ENCODE measurements at places on chromosomes 7 and 10.

- no peak for DNase-seq
Observed at GRCh38 chr10:1552881-1553670, 184.2 kb downstream of the ADARB2 start.

DNA sequence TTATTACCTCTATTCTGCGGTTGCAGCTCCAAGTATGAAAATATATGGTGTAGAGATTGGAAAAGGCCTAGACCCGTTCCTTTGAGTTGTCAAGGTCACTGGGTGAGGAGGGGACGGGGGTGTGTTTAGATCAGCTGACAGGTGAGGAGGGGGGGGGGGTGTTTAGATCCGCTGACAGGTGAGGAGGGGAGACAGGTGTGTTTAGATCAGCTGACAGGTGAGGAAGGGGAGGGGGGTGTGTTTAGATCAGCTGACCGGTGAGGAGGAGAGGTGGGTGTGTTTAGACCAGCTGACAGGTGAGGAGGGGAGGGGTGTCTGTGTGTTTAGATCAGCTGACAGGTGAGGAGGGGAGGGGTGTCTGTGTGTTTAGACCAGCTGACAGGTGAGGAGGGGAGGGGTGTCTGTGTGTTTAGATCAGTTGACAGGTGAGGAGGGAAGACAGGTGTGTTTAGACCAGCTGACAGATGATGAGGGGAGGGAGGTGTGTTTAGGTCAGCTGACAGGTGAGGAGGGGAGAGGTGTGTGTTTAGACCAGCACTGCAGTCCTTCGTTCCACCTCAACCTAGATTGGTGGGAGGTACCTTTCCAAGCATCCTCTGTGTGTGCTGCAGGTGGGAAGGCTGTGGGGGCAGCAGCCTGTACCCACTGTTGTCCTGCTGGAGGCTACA, 655.0 kb upstream of the ADARB2 start:
- no peak for DNase-seq

DNA sequence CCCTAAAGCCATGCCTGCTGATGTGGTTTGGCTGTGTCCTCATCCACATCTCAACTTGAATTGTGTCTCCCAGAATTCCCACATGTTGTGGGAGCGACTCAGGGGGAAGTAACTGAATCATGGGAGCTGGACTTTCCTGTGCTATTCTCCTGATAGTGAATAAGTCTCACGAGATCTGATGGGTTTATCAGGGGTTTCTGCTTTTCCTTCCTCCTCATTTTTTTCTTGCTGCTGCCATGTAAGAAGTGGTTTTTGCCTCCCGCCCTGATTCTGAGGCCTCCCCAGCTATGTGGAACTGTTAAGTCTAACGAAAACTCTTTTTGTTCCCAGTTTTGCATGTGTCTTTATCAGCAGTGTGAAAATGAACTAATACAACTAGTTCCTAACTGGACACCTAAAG, 11.8 kb downstream of the MACROH2A2 start:
- no peak for DNase-seq

DNA sequence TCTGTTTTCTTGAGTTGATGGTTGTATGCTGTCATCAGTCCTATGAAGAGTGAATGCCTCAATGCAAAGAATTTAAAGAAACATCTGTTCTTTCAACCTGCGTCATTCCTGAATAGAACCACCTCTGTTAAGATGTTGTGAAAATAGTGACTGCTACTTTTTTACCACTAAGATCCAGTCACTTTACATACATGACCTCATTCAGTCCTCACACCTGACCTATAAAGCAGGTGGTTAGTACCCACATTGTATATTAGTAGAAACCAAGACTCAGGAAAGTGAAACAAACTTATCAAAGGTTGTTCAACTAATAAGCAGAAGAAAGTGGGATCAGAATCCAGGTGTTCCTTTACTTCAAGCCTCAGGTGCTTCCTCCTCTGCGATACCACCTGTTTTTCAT, 64.8 kb downstream of the ITGB8 start:
- no peak for DNase-seq

DNA sequence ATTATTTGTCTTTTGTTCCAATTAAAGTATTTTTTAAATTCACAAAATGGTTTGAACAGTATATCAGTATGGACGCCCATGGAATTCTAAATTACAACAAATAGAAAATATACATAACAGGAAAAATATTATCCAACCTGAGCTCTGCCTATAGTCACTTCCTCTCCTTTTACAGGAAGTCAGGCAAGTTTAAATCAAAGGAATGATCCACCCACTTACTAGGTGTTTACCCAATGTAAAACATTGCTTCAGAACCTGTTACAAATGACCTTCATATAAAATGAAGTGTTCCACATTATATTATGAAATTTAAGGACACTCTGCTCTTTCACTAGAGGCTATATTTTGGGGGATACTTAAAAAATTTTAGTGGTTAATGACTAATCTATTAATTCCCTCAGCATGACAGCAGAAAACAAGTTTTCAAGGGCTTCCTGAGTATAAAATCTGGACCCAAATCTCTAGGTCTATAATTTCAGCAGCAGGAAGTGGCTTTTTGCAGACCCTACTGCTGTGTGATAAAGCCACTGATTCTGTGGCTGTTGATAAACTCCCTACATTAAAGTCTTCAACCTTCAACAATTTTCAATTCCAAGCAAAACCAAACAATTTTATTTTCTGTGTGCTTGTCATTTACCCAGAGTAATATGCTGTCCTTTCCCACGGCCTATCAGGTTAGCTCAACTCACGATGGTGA, 722.6 kb downstream of the GATA3 start:
- no peak for DNase-seq

- no peak for DNase-seq
Observed at GRCh38 chr10:47031901-47032465, 120.8 kb downstream of the PTPN20 start.

GRCh38 chr10:48233559-48234005, 40.9 kb downstream of the FRMPD2 start:
- DNase-seq, result no peak

DNA sequence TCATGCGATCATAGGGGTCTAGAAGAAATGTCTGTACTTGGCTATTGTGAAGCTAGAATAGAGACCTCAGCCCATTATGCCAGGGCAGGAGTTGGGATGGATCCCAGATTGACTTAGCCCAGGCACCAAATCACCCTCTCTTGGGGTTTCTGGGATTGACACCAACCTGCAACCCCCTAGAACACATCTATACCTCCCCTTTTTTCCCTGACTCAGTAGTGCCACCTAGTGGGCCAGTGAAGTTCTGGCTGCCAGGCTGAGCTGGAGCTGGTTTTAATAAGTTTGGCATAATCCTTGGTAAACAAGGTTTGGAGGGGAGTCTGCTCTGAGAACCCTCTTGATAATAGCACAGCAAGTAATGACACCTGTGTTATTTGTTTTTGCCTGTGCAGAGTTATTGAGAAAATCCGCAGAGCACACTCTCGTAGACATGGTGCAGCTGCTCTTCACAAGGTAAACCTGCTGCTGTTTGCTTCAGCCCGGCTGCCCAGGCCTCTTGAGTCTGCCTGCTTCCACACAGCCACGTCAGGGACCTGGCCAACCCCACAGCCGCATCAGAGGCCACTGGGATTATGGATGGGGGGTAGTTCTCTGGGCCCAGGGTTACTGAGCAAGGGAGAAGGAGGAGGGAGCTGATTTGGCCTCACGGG, 43.3 kb upstream of the NFKB2 start:
- DNase-seq, result peak; percentile 17

DNA sequence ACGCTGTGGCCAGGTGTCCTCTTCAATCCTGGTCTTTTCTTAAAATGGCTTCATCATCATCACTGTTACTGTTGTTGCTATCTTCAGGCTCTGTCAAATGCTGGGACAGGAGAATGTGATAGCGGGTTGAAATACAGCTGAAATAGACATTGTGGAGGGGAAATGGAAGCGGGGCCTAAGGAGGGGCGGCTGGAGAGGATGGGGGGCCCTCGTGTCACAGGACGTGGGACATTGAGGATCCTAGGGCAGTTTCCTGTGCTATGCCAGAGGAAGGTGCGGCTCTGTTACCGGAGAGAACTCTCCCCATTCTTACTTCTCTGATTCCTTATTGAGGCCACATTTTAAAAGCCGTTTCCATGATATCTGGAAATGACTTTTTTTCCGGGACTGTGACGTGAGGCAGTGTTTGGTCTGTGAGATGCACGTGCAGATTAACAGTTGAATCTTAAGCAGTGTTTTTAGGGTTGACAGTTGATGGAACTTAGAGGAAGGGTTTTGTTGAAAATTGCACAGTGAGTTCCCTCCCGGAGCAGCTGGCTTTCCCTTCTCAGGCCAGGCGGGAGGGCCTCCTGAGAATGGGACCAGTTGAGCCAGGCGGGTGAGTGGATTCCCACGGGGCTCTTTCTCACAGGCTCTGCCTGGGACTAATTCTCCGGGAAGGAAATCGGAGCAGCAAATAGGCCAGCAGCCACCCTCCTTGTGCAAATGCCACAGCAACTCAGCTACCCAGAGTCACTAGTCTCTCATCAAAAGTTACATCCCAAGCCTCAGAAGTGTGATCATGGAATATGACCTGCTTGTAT, 125.2 kb downstream of the TACC2 start:
- DNase-seq, result no peak

GRCh38 chr10:132458586-132459300, 61.7 kb downstream of the PWWP2B start:
- DNase-seq, result no peak

DNA sequence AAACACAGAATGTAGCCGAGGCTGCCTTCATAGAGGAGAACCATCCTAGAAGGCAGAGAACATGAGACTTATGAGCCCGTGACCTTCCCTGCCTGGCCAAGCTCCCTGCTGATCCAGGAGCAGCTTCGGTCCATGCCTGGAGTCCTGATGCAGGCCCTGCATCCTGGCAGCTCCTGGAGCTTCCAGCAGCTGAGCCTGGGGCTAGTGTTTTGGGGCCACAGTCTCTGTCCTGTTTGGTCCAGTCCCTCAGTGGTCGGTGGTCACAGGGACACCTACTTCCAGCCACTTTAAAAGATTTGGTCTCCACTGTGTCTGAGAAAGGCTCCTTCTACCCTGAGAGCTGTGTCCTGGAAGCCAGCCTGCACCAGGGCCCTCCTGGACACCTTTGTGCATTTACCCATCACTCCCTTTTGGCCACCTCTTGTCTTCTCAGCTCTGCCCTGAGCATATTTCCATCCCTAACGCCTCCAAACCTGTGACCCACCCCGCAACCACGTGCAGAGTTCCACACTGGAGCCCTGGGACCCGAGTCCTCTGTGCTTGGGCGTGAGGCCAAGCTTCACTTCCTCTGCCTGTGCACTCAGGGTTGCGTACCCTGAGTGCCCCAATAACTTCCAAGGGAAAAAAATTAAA, 315.2 kb upstream of the ZNF32 start:
- DNase-seq, result no peak

GRCh38 chr7:113374955-113375354, 256.6 kb upstream of the SMIM30 start:
- no peak for DNase-seq

DNA sequence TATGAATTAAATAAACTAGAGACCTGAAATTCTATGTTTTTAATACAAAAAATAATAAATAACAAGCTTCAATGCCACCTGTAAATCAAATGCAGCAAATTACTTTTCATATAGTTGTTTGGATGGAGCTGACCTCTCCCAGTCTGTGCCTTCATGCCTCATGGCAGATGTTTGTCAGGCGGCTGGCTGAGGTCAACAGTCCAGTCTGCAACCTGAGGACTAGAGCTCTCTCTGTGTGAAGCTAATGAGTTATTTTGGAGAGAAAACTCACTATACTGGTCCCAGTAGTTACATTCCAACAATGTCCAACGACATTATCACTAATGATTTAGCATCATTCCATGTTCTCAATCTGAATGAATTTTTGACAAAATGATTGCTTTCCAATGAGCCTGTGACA, 746.2 kb upstream of the POM121L12 start:
- no peak for DNase-seq

GRCh38 chr7:127393368-127394058, 1.0 kb upstream of the ZNF800 start:
- DNase-seq, result peak; percentile 49

DNA sequence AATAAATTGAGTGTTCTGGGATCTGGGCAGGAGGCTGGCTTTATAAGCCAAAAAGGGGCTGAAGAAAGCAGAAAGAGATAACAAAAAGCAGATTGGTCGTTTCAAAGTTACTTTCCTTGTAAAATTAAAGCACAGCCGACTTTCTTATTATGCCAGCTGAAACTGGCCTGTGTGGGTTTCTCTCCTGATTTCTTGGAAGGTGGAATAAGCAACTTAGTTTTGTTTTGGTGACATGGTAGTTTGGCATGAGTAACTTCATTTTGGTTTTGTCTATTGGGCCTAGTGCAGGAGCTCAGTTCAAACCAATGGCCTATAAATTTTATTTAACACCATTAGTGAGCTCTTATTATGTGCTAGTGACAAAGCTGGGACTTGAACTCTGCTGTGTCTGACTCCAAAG, 13.2 kb upstream of the DNAJC12 start:
- DNase-seq, result no peak

DNA sequence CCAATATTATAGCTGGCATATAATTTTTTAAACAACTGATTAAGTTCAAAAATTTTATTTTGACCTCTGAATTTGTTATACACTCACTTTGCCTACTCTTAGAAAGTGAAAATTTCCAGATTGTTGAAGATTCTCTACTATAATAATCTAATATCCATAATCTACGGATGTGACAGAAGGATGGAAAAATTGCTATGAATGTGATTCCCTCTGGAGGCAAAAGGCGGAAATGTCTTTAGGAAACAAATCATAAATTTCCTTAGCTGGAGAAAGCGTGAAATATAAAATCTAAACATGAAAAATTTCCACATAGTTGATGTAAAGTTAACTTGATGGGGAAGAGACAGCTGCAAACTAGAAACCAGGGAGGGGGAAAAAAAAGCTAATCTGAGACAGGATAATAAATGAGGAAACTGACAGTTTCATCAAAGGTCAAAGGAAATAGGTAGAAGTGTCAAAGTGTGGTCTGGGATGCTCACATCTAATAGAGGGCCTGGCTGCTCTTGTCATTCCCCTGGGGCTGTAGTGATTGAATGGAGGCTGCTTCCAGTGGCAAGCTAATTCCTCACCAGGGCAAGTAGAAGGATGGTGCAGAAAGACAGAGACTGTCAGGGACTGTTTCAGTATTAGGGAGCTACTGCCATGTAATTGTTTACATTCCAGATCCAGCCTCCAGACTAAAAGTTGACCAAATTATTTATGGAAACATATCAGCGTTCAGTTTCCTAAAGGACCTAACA, 264.5 kb downstream of the SDHAF3 start:
- no peak for DNase-seq

GRCh38 chr7:118580743-118581382, 356.4 kb downstream of the ANKRD7 start:
- DNase-seq, result no peak

- DNase-seq, result no peak
Observed at GRCh38 chr7:38686888-38687287, 55.7 kb upstream of the AMPH start.

Measured in kidney glomerular epithelial cell (primary cell).